ENCODE measurements at places on chromosomes 4 and X.

DNA sequence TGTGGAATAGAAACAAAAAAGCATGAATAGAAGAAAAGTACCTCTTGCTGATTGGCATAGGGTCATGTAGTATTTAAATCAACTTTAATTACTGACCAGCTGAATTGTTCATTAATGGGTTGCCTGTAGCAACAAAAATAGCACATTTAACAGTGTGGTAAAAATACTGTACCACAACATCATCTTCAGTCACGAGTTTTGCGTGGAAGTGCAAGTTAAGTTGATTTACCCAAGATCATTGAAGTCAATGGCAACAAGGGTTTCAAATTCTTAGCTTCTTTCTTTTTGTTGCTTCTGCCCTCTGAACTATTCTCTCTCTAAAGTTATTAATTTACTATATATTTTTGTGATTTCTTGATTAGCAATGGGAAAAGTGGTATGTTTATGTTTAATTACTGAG, 526.6 kb downstream of the C4orf33 start:
- no peak for DNase-seq

GRCh38 chrX:129622757-129623301, 31.9 kb downstream of the APLN start:
- DNase-seq: no peak

- DNase-seq: no peak
Observed at GRCh38 chrX:96405842-96406241, 278.8 kb upstream of the DIAPH2 start.

DNA sequence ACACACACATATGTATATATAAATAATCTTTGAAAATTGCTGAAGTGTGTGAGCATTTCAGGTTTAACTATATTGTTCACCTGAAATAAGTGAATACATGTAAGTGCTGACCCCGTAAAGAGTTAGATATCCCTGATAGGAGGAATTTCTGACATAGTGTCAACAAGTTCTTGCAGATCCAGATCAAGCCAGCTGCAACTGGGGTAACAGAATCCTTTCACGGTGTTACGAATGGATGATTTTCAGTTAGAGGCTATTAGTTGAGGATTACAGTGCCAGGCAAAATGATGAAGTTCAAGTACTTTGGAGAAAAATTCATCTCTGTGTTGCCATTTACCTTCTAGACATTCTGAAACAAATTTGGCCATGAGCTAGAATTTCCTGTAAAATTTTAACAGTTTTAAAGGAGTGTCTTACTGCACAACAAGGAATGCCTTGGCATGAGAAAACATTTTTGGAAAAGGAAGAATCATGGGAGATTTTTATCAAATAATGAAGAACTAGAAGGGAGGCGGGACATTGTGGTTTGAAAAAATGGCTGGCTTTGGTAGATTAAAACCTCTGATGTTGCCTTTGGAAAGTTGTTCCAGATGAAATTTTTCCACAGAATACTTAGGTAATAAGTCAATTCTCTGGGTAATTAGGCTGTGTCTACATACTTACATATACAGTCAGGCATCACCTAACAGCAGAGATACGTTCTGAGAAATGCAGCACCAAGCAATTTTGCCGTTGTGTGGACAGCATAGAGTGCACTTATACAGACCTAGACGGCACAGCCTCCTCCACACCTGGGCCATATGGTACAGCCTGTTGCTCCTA, 84.4 kb upstream of the FAT1 start:
- no peak for DNase-seq

GRCh38 chrX:63930140-63930539, 145.1 kb upstream of the ARHGEF9 start:
- DNase-seq: no peak

DNA sequence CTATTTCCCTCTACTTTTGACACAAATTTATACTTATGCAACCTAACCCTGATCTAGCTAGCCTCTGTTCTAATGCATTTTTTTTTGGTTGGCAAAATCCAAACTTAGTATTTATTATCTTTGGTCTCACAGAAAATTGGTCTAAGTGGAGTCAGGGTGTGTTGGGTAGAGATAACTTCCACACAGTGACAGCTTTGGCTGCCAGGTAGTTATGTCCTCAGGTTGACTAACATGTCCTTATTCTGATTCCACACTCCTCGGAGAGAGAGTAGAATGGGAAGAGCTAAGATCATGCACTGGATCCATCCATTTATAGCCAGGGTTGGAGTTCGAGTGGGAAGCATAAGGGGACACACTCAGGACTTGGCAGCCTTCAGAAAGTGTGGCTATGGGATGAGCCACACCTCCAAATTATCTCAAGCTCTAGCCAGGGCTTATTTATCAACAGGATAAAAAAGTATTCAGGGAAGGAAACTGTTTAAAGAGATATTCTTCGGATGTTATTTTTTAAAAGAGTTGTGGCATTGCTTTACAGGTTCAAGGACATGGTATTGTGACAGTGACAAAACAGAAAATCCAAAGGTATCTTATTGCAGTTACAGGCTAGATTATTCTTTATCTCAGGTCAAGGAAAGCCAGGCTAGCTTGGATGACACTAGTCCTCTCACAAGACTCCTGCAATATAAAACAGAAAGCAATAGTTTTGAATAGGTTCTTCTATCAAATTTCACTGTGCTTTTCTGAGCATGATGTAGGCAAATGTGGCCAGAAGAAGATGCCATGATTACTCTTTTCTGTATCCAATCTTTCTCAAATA, 51.5 kb downstream of the NPY1R start:
- DNase-seq: no peak

GRCh38 chrX:150854856-150855255, 43.6 kb downstream of the CD99L2 start:
- no peak for DNase-seq

DNA sequence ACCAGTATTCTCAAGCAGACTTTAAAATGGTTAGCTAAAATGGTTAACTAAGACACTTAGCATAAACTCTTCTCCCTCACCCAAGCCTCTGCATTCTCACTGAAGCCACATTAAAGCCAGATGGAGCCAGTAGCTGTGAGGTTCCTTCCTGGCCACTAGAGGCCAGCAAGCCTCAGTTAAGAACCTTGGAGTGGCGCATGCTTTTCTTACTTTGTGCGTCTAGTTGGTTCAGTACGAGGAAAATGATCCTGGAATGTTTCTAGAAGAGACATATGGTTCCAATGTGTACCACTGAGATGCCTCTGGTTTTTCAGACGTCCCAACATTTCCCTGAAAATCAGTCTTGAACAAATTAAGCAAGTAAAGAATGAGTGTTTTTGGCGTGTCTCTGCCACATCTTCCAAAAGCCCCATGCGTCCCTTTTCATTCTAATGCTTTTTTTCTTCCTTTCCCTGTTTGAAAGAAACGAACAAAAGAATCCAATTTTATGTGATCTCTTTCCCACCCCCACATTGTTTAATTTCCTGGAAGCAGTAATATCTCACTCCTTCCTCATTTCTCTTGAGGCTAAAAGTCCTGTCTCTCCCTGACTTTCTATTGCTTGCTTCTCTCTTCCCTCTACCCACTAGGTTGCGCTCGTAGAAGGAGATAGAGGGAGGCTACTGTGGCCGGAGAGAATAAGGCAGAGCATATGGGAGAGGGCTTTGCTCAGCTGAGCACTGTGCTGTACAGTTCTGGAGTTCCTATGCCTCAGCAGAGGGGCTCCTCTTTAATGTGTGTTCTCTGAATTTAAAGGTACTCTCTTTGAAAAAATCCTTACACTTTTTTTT, 82.9 kb upstream of the TAB3 start:
- DNase-seq: no peak

DNA sequence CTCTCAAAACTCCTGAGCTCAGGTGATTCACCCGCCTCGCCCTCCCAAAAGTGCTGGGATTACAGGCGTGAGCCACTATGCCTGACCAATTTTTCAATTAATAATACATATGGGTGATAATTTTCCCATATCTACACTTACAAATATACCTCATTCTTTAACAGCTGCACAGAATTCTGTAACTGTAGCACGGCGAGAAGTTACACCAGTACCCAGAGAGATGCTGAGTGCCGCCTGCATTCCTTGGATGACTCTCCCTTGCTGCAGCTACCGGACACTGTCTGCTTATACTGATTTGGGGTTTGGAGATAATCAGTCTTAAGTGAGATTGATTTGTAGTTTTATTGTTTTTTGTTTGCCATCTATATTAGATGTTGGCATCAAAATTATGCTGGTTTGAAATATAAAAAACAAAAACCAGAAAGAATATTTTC, 5.8 kb downstream of the TIFA start:
- DNase-seq: no peak

DNA sequence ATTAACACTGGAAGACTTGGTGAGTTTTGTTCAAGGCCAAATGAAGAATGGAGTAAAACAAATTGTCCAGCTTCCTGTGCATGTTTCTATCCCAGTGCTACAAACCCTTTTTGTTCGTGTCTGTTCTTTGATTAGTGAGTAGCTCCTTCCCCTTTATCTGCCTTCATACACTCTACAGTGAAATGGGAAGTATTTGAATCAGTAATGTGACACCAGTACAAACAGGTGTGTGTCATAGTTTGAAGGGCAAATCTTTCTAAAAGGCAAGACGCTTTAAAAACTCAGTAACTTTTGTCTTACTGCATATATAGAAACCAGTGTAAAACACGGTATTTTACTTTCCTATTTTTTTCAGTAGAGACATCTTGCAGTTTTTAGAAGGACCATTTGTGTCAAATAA, 5.9 kb downstream of the ARHGEF38 start:
- no peak for DNase-seq

GRCh38 chr4:100977746-100978397, 369.5 kb downstream of the PPP3CA start:
- no peak for DNase-seq

- DNase-seq: no peak
Observed at GRCh38 chrX:16112428-16112827, 10.9 kb upstream of the GRPR start.

DNA sequence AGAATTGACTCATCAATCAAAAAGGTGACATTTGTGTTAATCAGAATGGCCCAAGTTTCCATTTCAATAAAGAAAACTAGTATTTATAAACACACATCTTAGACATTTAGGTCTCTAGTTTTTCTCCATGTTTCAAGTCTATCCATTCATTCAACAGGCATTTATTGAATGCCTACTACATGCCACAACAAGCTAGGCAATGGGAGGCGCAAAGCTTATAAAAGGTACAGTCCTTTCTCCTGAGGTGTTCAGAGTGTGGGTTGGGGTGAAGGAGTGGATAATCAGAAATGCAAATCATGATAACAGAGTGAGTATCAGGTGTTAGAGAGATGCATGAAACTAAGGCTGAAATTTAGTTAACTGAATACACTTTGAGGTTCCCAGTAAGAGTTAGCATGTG, 78.0 kb downstream of the HCCS start:
- no peak for DNase-seq

DNA sequence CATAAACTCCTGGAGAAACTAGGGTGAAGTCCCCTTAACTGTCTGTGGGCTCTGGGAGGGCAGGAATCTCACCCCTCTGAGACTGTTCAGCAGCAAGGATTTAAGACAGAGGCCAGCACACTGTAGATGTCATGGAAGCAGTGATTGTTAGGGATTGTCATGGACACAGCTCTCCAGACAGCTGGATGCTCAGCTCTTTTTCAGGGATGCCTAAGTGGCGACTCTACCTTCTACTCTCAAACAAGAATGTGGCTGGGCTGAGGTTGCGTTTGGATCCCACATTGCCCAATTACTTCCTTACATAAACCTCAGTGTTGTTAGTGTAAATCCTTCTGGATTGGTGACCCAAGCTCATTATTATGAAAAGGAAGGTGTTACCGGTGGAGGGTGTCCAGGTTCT, 291.9 kb upstream of the VCX3A start:
- no peak for DNase-seq

DNA sequence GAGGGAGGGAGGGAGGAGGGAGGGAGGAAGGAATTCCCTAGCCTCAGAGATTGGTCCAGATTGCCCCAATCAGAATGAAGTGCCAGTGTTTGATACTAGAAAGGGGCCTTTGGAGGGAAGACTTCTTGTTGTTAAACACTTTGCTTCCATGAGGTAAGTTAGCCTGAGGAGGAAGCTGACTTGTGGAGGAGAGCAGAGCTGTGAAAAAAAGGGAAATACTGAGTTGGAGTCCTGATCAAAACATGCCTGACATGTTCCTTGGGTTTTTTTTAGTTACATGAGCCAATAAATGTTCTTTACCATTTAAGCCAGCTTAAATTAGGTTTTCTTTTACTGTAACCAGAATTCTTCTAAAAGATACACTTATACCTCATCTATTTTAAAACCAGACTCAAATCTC, 57.6 kb downstream of the GSX2 start:
- no peak for DNase-seq

DNA sequence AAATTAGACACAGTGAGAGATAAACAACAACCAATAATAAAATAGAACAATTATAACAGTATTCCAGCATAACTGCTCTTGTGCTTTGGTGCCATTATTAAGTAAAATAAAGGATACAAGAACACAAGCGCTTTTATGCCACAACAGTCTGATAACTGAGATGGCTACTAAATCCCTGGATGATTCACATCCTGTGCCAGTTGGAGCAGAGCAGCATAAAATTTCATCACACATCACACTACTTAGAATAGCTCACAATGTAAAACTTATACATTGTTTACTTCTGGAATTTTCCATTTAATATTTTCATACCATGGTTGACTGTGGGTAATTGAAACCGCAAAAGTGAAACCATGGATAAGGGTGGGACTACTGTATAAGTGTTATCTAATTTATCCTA, 399.9 kb upstream of the CNKSR2 start:
- DNase-seq: no peak

DNA sequence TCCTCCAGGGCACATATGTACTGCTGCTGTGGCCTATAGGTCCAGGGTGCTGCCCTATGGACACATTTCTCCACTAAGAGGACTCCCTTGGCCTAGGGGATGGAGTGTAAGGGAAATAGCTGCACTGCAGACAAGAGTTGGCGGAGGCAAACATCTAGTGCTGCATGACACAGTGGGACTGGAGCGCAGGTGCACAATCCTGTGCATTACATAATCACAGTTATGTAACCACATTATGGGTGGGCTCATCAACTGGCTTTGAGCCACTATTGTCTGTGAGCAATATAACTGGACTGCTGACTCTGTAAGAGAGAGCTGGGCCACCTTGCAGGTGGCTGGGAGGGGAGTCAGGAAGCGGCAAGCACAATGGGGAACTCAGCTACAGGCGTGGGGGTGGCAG, 3.2 kb upstream of the TIGD2 start:
- DNase-seq: no peak

GRCh38 chrX:120517936-120518335, 42.8 kb downstream of the CUL4B start:
- DNase-seq: no peak

DNA sequence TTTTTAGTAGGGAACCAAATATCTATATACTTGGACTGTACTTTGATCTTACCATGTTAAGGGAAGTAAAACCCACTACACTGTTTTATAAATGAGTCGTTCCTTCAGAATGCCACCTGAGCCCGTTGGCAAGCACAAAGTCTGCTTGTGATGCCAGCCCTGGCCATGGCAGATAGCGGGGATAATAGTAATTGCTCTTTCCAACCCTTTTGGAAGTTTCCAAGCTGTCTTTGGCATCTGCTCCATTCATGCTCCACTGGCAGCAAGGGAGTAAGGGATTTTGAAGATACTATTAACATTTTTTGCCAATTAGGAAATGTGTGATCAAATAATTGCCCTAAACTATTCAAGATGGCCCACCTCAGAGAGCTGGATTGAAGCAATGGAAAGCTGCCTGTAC, 689.2 kb upstream of the SLIT2 start:
- DNase-seq: no peak

- no peak for DNase-seq
Observed at GRCh38 chr4:120327276-120327675, 260.6 kb upstream of the MAD2L1 start.
